ENCODE measurements at places on chromosomes 3 and 15.

- DNase-seq: no peak
Observed at GRCh38 chr3:59553076-59553475, 503.3 kb upstream of the CFAP20DC start.

DNA sequence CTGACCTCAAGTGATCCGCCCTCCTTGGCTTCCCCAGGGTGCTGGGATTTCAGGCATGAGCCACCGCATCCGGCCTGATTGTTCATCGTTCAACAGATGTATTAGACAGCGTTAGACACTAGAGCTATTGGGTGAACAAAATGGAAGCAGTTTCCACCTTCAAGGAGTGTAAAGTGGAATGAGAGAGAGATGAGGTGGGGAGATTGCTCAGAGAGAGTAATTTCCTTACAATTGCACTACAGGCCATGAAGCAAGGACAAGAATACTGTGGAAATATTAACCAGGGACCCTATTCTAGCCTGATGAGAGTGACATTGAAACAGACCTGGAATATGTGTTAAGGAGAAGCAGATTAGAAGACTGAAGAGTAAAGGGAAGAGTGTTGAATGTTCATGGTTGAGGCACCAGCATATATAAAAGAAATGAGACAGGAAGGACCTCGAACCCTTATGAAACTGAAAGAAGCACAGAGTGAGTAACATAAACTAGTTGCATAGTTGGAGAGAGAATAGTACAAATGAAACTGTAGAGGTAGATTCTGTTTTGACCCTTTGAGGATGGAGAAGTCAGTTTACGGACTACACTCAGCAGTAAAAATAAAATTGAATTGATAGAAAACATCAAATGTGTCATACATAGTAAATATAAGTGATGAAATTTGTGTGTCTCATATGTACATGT lies 7.2 kb downstream of the RTF1 start:
- no peak for DNase-seq

GRCh38 chr3:100149713-100150415 lies 35.6 kb upstream of the FILIP1L start:
- no peak for DNase-seq

GRCh38 chr15:55660153-55660552 lies 72.0 kb upstream of the PYGO1 start:
- DNase-seq: no peak

DNA sequence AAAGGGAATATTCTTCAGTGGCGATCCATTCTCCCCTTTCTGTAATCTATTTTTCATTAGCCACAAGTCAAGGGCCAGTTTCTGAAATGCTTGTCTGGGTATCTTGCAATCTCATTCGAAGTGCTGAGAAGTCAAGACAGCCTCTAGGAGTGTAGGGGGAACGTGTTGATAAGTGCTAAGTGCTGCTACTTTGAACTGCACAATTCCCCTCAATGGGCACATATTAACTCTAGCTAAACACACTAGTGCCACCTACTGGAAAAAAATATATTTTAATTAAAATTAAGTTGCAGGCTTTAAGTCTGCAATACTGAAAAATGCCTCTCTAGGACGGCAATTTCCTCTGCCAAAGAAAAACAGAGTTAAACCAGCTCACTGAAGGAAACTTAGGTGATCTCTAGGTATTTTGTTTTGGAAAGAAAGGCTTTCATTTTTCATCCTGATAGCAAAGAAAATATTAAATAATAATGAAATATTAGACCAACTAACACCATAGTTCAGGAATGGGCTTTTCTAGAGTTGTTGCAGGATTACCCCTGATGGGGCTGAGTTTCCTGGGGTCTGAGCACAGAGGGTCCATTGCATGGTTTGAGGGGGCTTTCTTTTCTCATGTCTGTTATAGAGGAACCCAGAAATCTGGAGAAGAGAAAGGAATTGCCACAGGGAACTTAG lies 181.9 kb upstream of the KBTBD8 start:
- DNase-seq: peak; percentile 53

DNA sequence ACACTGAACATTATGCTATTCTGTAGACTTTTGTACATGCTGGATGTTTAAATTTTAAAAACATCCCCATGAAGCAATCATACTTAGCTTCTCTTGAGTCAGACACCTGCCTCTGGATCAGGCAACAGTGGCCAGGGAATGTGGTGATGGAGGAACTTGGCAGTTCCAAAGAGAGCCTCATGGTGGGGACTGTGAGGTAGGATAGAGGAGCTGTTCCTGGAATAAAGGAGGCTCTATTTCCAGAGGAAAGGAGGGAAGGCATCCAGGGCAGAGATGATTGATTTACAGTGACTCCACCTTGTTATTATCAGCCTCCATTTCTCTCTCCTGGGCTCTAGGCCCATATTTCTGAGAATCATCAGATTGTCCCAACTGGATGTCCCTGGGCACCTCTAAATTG lies 35.0 kb upstream of the ABHD17C start:
- DNase-seq: no peak

GRCh38 chr15:30928076-30928475 lies 24.4 kb downstream of the FAN1 start:
- no peak for DNase-seq

GRCh38 chr3:194837457-194838127 lies 151.9 kb downstream of the FAM43A start:
- DNase-seq: no peak

DNA sequence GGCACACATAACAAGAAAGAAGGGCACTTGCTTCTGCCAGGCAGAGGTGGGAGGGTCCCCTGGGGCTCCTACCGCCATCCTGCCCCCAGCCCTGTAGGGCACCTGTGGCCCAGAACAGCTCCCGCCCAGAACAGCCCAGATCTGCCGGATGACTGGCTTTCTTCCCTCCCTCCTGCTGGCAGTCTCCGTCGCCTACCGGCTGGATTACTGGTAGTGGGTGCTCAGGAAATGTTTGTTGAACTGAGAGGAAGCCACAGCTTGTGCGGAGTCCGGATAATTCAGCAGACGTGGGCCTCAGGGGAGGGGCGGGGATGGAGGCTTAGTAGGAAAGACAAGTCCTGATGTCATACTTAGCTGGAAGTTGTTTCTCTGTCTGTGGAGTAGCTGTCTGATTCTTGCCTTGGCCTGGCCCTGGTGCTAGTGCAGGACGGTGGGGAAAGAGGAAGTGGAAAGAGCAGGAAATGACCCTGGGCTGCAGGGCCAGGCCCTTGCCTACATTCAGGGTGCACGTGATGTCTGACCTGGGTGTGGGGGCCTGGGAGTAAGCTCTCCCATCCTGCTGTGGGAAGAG lies 6.7 kb downstream of the CCDC9B start:
- DNase-seq: no peak

GRCh38 chr3:100230710-100231109 lies 30.1 kb upstream of the TBC1D23 start:
- no peak for DNase-seq

- DNase-seq: no peak
Observed at GRCh38 chr3:61649381-61650170, 88.2 kb downstream of the PTPRG start.

GRCh38 chr3:148331081-148331846 lies 366.4 kb upstream of the AGTR1 start:
- DNase-seq: no peak

GRCh38 chr3:49617390-49618013 lies 56.6 kb upstream of the APEH start:
- DNase-seq: no peak

GRCh38 chr15:69311319-69311721 lies 12.6 kb downstream of the PAQR5 start:
- DNase-seq: no peak

GRCh38 chr3:195240171-195240701 lies 30.7 kb downstream of the XXYLT1 start:
- DNase-seq: no peak
